ENCODE measurements at places on chromosomes 1 and 21.
A peak's percentile ranks its signal among the peaks of the same experiment; 100 is the strongest.

DNA sequence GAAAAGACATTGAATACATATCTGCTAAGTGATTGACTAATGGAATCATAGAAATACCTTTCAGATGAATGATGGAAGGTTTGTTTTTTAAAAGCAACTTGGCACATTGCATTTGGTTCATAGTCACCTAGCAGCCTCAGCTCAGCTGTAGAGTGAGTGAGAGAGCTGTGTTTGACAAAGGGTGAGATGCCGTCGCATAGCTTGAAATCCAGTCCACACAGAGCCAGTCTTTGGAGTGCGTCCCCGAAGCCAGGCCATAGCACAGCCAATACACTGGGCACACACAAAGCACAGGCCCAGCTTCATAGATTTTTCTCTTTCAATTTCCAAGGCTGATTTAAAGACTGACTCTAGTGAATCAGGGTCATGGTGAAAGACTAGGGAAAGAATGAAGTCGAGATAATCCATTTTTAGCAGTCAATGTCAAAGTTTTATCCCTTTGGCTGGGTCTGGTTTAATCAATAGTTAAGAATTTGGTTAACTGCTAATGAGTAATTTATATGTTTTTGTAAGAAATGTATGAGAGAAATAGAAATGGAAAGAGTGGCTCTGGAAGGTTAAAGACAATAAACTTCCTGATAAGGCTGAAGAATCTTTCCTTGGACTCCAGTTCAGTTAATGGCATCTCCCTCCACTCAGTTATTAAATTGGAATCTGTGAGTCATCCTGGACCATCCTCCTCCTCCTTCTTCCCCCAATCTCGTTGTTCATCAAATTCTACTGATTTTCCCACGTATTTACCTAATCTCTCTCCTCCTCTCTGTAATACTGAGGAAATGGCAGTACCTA lies 101.2 kb upstream of the IRF2BP2 start:
- no peak for DNase-seq

DNA sequence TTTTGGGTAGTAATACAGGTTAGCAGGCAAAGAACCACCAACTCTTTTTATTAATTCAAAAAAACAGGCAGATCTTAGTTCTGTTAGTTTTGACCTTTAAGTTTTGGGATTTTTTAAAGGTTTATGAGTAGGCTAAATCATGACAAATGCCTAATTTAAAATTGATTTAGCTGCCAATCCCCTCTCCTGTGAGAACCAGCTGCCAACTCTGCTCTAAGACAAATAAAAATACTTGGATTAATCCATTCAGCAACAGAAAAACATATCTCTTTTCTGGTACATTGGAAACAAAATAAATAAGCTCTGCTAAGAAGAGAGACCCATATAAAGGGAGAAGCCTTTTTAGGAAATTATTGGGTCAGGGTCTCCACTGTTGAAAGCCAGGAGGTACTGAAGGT lies 160.8 kb downstream of the NTMT2 start:
- no peak for DNase-seq

DNA sequence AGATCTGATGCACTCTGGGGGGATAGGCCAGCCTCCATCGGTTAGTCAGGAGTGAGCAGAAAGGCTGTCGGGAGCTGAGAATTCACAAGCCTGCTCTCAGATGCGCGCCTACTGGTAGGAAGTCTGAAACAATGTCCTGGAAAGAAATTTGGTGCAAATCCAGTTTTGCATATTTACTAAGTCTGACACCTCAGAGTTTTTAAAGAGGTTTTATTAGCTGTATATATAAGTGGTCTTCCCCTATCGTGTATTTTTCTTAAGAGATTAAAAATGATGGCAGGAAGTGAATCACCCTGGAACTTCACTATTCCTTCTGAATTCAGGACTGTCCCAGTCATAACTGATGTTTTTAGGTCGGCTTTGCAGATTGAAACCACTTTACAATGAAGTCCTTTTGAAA lies 99.8 kb upstream of the C1orf105 start:
- DNase-seq, result no peak

DNA sequence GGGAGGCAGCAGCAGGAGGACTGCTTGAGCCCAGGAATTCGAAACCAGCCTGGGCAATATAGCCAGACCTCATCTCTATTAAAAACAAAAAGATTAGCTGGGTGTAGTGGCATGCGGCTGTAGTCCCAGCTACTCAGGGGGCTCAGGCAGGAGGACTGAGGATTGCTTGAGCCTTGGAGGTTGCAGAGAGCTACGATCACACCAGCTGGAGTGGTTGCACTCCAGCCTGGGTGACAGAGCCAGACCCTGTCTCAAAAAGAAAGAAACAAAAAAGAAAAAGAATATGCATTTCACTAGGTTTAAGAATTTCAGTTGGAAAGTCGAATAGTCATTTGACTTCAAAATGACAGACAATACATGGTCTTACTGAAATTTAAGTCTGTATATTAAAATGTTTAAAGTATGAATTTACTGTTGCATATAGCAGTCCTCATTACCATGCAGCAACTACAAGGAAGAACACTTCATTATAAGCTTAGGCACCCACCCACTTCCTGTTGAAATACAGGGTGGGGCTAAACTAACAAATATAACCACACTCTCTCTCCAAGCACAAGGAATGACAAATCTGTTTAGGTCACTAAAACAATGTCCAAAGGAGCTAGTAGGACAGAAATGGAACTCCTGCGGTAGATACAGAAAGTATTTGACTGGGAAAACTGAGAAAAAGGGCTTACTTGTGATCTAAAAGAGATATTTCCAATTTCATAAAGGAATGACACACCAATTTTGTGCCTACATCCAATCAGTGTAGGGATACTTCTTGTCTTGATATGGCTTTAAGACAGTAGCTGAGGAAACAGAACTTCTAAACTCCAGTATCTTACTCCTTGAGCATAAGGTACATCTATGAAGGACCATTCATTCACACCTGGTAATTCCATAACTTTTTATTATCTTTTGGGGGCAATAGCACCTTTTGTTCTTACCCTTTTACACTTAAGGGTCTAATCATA lies 44.1 kb downstream of the GPR3 start:
- no peak for DNase-seq

GRCh38 chr21:45285266-45285931 lies 2.3 kb downstream of the POFUT2 start:
- DNase-seq, result no peak

DNA sequence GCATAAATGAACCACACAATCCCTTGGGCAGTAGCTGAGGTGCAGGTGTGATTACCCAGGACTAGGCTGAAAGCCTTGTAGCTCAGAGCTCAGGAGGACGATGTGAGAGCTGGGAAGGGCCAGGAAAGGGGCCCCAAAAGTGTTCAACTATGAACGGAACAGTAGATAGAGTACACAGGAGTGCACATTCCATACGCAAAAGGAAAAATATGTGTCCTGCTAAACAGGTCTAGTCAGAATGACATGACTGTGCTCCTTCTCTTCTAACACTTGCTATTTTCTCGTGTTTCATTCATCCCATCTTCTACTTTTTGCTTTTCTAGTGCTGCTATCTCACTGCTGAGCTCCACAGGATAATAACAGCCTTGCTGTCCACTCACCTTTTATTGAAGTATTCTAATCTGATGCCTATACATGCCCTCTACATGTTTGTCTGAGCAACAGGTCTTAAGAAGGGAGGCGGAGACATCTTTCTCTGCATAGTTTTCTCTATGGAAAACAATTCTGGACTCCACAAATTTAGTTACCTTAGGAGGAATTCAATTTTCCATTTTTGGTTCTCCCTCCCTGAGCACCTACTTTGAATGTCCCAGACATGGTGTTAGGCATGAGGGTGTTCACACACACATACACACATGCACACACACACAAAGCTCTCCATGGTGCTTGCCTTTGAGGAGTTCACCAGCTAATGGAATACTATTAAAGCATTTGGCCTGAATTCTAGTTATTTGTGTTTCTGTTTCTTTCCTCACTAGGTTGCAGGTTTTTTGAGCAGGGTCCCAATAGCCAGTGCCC lies 3.4 kb downstream of the S100A10 start:
- no peak for DNase-seq

DNA sequence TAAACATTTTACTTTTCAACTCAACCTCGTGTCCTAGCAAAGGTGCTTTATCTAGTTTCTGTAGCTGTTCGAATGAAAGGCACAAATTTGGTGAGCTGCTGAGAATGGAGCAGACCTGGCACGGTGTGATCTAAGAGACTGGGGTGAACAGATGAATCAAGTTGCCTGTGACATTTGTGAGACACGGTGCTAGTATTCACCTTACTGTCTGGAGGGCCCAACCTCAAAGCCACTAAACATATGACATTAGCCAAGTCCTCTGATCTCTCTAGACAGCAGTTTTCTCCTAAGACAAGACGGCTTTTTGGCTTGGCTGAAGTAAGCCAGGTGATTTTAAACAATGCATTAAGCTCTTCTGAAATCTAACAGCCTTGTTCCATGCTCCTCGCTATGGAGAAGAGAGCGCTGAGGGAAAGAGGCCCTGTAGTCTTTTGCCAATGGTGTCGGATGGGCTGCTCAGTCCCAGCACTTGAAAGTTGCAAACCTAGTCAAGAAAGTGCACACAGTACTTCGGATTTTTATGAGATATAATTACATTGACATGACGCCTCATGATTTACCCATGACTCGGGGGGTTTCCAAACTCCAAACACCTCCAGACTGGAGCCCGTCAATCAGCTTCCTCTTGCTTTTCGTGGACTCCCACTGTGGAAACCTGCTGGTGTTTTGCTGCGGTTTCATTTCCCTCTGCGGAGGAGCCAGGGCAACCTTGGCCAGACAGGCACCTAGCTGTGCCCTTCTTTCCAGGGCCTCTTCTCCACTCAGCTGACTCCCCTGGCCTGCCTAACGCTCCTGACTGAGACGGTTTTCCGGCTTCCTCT lies 794 bp upstream of the TOR3A start:
- no peak for DNase-seq

- DNase-seq, result peak; percentile 19
These were observed 22.1 kb downstream of the A3GALT2 start for GRCh38 chr1:33298623-33299277.

- no peak for DNase-seq
These were observed 22.2 kb downstream of the SPSB1 start for GRCh38 chr1:9314711-9315379.

DNA sequence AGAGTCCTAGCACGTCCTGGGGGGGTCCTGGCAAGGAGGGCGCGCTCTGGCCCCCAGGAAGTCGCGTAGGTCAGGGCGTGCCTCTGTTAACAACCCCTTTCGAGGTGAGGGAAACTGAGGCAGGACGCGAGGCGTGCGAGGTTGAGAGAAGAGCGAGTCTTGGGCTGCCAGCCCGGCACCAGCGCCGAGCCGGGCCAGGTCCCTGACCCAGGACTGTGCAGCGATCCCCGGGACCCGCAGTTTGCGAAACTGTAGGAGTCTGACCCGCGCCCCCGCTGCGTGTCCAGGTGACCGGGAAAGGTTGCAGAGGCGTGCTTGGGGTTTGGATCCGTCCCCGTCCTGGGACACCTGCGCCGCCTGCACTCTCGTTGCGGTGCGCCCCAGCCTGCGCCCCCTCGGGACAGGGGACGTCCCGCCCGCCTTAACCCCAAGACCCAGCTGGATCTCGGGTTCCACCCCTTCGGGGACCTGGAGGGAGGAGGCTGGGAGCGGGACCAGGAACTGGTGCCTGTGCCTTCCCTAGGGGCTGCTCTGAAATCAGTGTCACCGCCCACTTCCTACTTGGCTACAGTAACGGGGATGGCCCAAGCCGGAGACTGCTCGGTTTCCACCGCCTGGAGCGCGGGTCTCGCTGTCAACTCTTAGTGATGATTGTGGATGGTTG lies 493 bp downstream of the DISC1 start:
- DNase-seq, result no peak

- no peak for DNase-seq
These were observed 16.9 kb downstream of the DYRK3 start for GRCh38 chr1:206651958-206652890.
